ENCODE measurements at places on chromosomes 4 and X. TPM values are rescaled to one million over a fixed set of nuclear protein-coding genes. Genes with fewer than 3 reads are reported as not detected.

Gene CT45A10
- not detected for total RNA-seq

Gene PRRG1
- 15.3 TPM for total RNA-seq

Gene ASB9
- not detected for total RNA-seq

Gene FREM3
- total RNA-seq = not detected

Gene SLC10A4
- not detected for total RNA-seq

Gene POU3F4
- not detected for total RNA-seq

Gene HTR2C
- total RNA-seq = not detected

Gene MAGEA12
- total RNA-seq = not detected

Gene ZFYVE28
- 14.0 TPM for total RNA-seq

Gene RIPPLY1
- total RNA-seq = not detected

Gene INTS6L
- 3.3 TPM for total RNA-seq

Gene KLF8
- total RNA-seq = 0.90 TPM

Gene DSPP
- total RNA-seq = not detected

Gene MAEA
- total RNA-seq = 54.8 TPM

Gene XAGE1A
- not detected for total RNA-seq

Gene TCEAL9
- total RNA-seq = 225 TPM

Gene STOX2
- 1.1 TPM for total RNA-seq

Gene PLAC1
- not detected for total RNA-seq

Gene CT45A1
- not detected for total RNA-seq

Gene NXF2B
- total RNA-seq = not detected

Gene BEND4
- not detected for total RNA-seq

Gene VBP1
- total RNA-seq = 59.4 TPM

Gene CXorf49
- total RNA-seq = not detected

Gene HSFX4
- not detected for total RNA-seq

Gene FAAH2
- not detected for total RNA-seq

Gene PARM1
- 0.63 TPM for total RNA-seq

Gene CD99
- total RNA-seq = 675 TPM

Gene CYBB
- not detected for total RNA-seq

Gene LDB2
- total RNA-seq = 85.9 TPM

Gene ARMCX5
- 22.0 TPM for total RNA-seq

Gene NEUROG2
- total RNA-seq = not detected

Gene SMC1A
- total RNA-seq = 40.0 TPM

Gene NR3C2
- total RNA-seq = 4.7 TPM

Gene CFAP47
- total RNA-seq = not detected

Gene CT45A2
- total RNA-seq = not detected

Gene SPANXC
- not detected for total RNA-seq

Gene ARHGEF6
- total RNA-seq = 10.0 TPM

Gene SYTL4
- 5.1 TPM for total RNA-seq

Gene VCX3A
- total RNA-seq = not detected

Gene CHM
- 16.5 TPM for total RNA-seq

Gene LRP2BP
- total RNA-seq = 0.74 TPM

Gene NPNT
- total RNA-seq = not detected

Gene TCP11X2
- total RNA-seq = not detected

Gene RNF113A
- 11.7 TPM for total RNA-seq

Gene PRDM8
- 7.8 TPM for total RNA-seq

Gene WNK3
- 10.5 TPM for total RNA-seq

Gene STPG2
- 0.18 TPM for total RNA-seq

Gene CXCL1
- 5.2 TPM for total RNA-seq

Gene CTAG1A
- total RNA-seq = not detected

Gene SUPT20HL1
- not detected for total RNA-seq

Gene AMBN
- total RNA-seq = not detected

Gene MAGEA11
- total RNA-seq = not detected
